ENCODE measurements at places on chromosomes 16 and 17.

DNA sequence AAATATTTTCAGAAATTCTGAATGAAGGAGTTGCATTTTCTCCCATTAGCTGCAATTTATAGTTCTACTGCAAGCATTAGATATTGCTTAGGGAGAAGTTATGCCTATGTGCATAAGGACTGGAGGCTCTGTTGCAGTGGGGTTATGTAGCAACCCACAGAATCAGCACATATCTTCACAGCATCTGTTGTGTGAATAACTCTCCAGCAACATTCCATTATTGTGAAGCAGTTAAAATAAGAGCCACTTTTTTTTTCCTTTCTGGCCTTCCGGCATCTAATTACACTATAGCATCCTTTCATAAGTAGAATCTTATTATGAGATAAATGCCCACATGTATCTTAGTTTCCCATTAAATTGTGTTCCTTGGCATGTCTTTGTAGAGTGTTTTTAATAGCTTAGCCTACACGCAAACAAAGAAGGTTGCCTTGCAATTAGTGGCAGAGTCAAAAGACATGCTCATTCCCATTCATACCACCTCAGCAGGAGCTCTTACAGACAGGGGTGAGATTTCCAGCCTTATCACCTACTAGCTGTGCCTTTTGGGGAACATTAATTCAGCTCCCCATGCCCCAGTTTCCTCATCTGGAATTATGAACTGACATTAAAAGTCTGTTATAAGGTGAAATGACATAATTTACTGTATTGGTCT lies 596.0 kb upstream of the GOT2 start:
- no peak for DNase-seq

- DNase-seq, result no peak
These were observed 2.0 kb downstream of the KDM6B start for GRCh38 chr17:7835814-7836595.

DNA sequence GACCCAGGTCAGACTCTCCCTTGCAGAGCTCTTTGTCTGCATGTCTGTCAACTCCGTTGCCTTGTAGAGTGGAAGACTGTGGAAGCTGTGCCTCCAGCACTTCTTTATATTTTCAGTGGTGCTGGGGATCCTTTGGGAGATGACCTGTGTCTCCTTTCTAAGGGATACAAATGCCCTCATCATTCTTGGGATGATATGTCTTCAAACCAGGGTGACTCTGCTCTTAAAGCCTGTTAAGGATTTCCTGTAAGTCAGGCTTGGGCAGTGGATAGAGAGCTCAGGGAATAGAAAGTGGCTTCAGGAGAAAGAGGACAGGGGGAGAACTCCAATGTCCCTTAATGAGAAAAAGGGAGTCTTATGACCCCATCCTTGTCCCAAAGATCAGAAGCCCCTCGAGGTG lies 1.5 kb downstream of the HOXB3 start:
- DNase-seq, result no peak

GRCh38 chr17:13874817-13875216 lies 194.5 kb upstream of the COX10 start:
- DNase-seq, result no peak

DNA sequence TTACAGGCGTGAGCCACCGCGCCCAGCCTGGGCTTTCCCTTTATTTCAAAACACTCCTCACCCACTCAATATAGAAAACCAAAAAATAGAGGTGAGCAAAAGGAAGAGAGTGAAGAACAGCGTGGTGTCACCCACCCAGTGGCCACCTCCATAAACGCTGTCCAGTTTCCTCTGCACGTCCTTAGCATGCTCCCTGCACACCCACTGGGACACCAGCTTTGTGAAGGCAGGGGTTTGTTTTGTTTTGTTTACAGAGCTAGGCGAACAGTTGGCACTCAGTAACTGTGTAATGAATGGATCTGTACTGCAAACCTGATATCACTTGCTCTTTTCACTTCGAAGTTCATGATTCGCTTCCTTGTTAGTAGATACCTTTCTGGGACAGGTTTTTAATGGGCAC lies 73.0 kb downstream of the PRKCB start:
- no peak for DNase-seq

GRCh38 chr17:14831491-14831890 lies 433.6 kb downstream of the PMP22 start:
- DNase-seq, result no peak

- no peak for DNase-seq
These were observed 122.3 kb downstream of the MRTFB start for GRCh38 chr16:14193316-14193871.

GRCh38 chr17:38872671-38873385 lies 3.0 kb downstream of the LASP1 start:
- no peak for DNase-seq

- no peak for DNase-seq
These were observed 2.5 kb downstream of the MTSS2 start for GRCh38 chr16:70683146-70683944.

- DNase-seq, result no peak
These were observed 16.2 kb downstream of the MARCHF10 start for GRCh38 chr17:62791767-62792446.

GRCh38 chr16:50152351-50152806 lies 727 bp upstream of the TENT4B start:
- peak; percentile 27 for DNase-seq

DNA sequence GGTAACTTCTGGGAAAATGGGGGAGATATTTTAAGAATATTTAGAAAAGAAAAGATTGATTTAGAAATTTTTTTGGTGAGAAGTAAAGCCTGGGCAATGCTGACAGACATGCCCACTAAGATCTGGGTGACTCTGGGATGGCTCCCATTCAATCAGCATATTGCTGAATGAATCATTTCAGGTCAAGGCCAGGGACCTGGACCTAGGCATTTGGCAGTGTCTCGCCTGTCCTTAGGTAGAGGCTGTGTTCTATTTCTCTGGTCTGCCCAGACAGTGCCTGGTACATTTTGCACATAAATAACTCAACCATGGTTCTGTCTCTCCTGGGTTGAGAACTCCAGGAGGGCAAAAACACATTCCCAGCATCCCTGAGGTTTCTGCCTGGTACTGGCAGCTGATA lies 39.9 kb downstream of the SMPD3 start:
- DNase-seq, result no peak

- no peak for DNase-seq
These were observed 3.2 kb downstream of the PITPNA start for GRCh38 chr17:1559047-1560043.

- no peak for DNase-seq
These were observed 115.4 kb downstream of the USP22 start for GRCh38 chr17:20927308-20927977.

DNA sequence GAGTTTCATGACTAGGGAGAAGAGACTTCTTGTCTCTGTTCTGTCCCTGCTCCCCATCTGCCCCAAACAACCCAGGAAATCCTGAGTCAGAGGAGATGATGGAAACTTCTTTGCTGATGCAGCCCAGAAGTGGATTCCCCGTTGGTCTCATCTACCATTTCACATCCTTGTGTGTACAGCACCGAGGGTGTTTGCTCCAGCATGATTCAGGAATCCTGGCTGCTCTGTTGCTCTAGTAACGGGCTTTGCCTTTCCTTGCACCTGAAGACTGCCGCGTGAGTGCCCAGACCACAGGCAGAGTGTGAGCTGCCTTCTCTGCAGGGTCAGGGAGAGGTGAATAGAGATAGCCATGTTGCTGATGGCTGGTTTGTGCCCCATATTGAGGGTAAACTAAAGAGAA lies 408.4 kb downstream of the CPPED1 start:
- no peak for DNase-seq

GRCh38 chr16:88510091-88510994 lies 57.3 kb downstream of the ZFPM1 start:
- DNase-seq, result no peak

DNA sequence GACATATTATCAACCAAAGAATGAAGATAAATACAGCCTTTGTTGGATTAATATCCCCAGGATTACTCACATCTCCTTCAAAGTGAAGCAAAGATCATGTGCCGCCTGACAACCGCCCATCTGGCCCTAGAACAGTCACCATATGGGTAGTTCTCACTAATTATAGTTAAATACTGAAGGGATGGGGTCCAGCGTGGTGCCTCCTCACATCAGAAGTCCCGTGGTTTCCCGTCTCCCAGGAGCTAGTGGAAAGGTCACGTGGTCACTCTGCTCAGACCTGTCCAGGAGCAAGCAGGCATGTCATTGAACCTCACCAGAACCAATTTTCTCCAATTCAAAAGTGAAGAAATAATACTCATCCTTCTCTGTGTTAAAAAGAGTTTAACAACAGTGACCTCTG lies 434.5 kb downstream of the SHISA9 start:
- no peak for DNase-seq

- DNase-seq, result no peak
These were observed 8.9 kb upstream of the WSCD1 start for GRCh38 chr17:6061290-6061689.

DNA sequence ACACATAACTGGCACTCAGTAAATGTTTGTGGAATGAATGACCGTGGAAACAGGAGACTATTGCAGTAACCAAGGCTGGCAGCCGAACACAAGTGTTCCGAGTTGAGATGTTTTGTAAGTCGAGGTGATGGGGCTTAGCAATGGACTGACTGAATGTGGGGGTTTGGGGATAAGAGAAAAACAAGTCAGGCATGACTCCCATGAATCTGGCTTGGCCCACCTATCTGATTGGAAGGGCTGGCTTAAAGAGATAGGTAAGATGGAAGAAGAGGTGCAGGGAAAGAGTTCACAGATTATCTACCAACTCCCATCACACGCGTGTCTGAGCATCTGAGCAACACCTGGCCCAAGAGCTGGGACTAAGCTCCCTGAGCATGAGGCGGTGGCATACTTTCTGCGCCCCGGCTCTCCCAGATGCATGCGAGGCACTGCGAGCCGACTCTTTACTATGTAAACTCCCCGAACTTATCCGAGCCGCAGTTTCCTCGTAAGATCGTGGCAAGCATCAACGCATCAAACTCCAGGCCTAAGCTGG lies 539 bp downstream of the IFT20 start:
- no peak for DNase-seq

GRCh38 chr17:80952291-80952690 lies 39.4 kb upstream of the CHMP6 start:
- DNase-seq, result no peak

- DNase-seq, result no peak
These were observed 5.2 kb upstream of the TOB1 start for GRCh38 chr17:50871364-50871763.

Measured in stimulated activated CD8-positive, alpha-beta memory T cell treated with anti-CD3 and anti-CD28 coated beads, Interleukin-4, amount 100 ng/mL, for 1 hour (primary cell).